Smooth muscle cell of bladder (primary cell): ENCODE measurements at places on chromosomes 2 and 18. TPM values are rescaled to one million over a fixed set of nuclear protein-coding genes. Genes with fewer than 3 reads are reported as not detected.

The SFT2D3 gene
- total RNA-seq, result 3.5 and 3.8 TPM in 2 replicates

The EML6 gene
- 1.8 and 5.5 TPM in 2 replicates for total RNA-seq

The GKN2 gene
- total RNA-seq, result not detected in 2 replicates

The CWC22 gene
- total RNA-seq, result 11.9 and 15.8 TPM in 2 replicates

The CYP27A1 gene
- 17.1 and 19.9 TPM in 2 replicates for total RNA-seq

The LINC00305 gene
- total RNA-seq, result not detected in 2 replicates

The GDF7 gene
- 0.09 and 0.14 TPM in 2 replicates for total RNA-seq

The ICA1L gene
- 4.4 and 5.5 TPM in 2 replicates for total RNA-seq

The FAM237A gene
- total RNA-seq, result not detected in 2 replicates

The MROH2A gene
- total RNA-seq, result under 0.01 and 0.14 TPM in 2 replicates

The RAX gene
- total RNA-seq, result not detected in 2 replicates

The DSG2 gene
- total RNA-seq, result 2.3 and 23.3 TPM in 2 replicates

The CPLX4 gene
- total RNA-seq, result not detected in 2 replicates

The MRO gene
- total RNA-seq, result under 0.01 and 0.18 TPM in 2 replicates

The MAP2 gene
- 0.37 and 0.71 TPM in 2 replicates for total RNA-seq

The MSTN gene
- total RNA-seq, result 0.09 and 0.14 TPM in 2 replicates

The SLC9A4 gene
- total RNA-seq, result under 0.01 TPM in 1 of 2 replicates, not detected in the other
